ENCODE measurements at places on chromosomes 3 and 15. TPM values are rescaled to one million over a fixed set of nuclear protein-coding genes. Genes with fewer than 3 reads are reported as not detected.

The IQCH gene
- 8.0 TPM for total RNA-seq

The CYP19A1 gene
- 0.69 TPM for total RNA-seq

The SCAMP5 gene
- total RNA-seq, result 5.8 TPM

The ZNF774 gene
- 1.7 TPM for total RNA-seq

The CLDN16 gene
- total RNA-seq, result 0.18 TPM
